Spleen (tissue), 13 donors: ENCODE measurements at places on chromosomes 7 and 10.

DNA sequence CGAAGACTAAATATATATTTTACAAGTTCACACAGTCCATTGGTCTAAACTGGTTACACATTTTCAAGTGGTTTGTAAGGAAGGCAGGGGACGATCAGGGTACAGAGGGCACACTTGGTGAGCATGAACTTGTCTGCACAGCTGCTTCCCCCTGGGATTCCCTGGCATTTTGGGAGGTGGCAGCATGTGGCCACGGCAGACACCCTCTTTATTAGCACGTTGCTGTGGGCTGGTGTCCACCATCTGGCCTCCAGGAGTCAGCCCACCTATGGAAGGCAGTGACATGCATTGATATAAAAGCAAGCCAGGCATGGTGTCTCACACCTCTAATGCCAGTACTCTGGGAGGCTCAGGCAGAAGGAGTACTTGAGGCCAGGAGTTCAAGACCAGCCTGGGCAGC lies 350.2 kb downstream of the TYW1 start:
- DNase-seq, result no peak

DNA sequence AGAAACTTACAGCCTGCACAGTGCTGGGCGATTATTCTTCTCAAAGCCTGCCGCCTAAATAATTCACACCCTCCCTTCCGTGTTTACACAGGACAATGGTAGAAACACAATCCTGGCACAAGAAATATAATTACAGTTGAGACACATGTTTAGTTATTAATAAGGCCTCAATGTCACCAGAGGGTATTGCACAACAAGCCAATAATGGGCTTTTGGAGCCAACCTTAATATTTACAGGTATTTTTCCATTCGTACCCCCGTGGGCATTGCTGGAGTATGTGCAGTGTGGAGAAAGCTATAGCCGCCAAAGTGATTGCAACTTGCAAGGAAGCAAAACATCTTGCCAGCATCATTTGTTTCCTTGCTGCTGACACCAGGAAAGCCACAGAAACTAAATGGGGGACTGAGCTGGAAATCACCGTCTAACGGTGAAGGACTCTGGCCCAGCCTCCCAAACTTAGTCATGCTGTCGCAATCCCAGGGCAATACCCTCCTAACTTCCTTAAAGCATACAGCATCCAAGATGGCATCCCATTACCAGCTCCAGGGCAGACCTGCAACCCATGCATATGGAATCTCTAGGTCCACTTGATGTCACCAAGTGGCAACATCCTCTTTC lies 8.6 kb downstream of the CALN1 start:
- no peak for DNase-seq

DNA sequence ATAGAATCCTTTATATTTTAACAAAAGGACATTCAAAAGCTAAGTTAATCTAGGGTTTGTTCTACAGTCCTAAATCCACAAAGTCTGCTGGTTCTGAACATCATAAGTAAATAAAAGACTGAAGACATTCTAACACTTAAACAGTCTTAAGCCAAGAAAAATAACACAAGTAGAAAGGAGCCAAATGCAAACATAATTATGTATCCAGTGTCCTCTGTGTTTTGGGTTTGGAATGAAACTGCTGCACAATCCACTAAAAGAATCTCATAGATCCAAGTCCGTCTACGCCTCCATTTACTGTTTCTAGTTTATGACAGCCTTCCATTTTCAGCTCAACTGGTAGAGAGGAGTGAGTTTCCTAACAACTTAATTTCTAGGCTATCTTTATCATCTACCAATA lies 623.6 kb upstream of the FZD8 start:
- DNase-seq, result no peak

DNA sequence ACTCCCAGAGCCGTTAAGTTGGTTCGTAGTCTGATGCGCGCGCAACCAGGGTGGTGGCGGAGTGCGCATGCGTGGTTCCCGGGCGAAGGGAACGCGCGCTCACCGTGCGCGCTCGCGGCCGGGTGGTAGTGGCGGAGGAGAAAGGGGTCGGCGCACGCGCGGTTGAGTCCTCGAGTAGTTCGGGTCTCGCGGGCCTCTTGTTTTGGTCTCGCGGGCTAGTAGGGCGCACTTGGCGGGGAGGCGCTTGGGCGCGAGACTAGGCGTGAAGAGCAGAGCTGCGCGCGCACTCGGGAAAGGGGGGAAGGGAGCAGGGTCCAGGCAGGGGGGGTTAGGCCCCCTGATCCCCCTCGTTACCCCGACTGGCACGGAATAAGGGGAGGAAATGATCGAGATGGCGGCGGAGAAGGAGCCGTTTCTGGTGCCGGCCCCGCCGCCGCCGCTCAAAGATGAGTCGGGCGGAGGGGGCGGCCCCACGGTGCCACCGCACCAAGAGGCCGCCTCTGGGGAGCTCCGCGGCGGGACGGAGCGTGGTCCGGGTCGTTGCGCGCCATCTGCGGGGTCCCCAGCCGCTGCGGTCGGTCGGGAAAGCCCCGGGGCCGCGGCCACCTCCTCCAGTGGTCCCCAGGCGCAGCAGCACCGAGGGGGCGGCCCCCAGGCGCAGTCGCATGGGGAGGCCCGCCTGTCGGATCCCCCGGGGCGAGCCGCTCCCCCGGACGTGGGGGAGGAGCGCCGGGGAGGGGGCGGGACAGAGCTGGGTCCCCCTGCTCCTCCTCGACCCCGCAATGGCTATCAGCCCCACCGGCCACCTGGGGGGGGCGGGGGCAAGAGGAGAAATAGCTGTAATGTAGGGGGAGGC lies at the start of gene MEPCE:
Gene MEPCE (plus strand): TSS at position 195 of the 856 bp plus-strand sequence. CDS start 188 bp downstream, at position 383.
- DNase-seq, result peak; percentile 98

- DNase-seq, result peak; percentile 43
Observed at GRCh38 chr7:101635484-101635883, 6.4 kb upstream of the MYL10 start.

GRCh38 chr10:65565246-65565645 lies 1360.6 kb upstream of the LRRTM3 start:
- no peak for DNase-seq

- DNase-seq, result no peak
Observed at GRCh38 chr7:3082831-3083230, 39.2 kb upstream of the CARD11 start.

DNA sequence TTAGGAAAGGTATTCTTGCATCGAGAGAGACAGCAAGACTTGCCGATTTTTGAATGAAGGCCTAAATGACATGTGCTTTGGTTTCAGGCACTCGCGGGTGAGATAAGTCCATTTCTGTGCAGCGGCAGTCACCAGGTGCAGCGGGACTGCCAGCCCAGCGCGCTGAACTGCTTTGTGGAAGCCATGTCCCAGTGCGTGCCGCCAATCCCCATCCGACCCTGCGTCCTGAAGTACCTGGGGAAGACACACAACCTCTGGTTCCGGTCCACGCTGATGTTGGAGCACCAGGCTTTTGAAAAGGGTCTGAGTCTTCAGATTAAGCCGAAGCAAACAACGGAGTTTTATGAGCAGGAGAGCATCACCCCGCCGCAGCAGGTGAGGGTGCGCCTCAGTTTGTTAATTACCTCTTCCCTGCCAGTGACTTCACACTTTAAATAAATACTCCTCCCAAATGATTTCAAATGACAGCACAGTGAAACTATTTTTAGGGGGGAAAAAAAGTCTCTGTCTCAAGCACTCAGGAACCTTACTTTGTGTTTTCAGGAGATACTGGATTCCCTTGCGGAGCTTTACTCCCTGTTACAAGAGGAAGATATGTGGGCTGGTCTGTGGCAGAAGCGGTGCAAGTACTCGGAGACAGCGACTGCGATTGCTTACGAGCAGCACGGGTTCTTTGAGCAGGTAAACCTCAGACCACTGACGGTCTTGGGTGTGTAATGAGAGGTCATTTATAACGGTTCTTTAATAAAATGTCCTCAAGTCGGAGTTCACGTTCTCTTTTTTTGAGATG lies 98.3 kb downstream of the TRRAP start:
- DNase-seq, result peak; percentile 49

- no peak for DNase-seq
Observed at GRCh38 chr10:6843894-6844650, 264.0 kb upstream of the PRKCQ start.

- DNase-seq, result no peak
Observed at GRCh38 chr10:31031205-31031557, 484 bp downstream of the ZNF438 start.

- DNase-seq, result no peak
Observed at GRCh38 chr7:79357101-79357500, 96.4 kb downstream of the MAGI2 start.

- DNase-seq, result no peak
Observed at GRCh38 chr10:24344279-24344678, 135.3 kb downstream of the KIAA1217 start.
